ENCODE measurements at places on chromosomes 7 and 10.

DNA sequence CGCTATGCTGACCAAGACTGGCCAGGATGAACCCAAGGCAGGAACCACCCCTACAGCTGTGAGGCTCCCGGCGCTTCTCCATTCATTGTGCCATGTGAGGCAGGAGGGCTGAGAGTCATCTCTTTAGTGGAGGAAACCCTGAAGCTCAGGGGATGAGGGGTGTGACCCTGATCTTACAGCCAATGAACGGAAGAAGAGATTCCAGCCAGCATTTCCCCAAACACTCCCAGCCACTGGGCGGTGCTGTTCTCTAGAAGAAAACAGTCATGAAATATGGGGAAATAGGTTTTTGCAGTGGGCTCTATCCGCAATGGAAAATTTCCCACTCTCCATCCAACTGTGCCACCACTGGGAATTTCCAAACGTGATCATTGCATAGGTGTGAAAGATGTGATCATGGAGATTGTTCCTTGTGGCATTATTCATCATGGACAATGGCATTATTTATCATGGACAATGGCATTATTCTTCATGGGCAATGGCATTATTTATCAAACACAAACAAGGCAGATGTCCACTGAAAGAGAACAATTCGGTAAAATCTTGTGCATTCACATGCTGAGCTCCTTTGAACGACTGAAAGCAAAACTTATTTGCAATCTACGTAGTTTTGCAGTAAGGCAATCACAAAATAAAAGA, 14.0 kb upstream of the SLC18A2 start:
- DNase-seq, result no peak

DNA sequence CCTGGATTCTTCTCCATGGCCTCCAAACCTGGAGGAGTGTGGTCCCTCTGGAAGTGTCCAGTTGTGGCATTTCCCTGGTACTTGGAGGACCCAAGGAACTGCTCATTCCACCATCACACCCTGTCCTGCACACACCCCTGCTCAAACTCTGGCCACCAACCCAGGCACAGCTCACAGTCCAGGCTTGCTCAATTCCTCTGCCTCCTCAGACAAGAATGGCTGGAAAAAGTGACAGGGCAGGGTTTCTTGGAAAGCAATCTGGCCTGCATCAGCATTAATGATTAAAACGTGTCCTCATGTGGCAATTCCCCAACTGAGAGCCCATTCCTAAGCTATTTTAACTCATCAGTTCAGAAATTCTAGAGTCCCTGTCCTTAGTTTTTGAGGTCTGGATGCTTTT, 17.2 kb upstream of the TPST1 start:
- DNase-seq, result no peak

GRCh38 chr10:88725798-88726197, 19.7 kb downstream of the LIPK start:
- DNase-seq, result no peak

DNA sequence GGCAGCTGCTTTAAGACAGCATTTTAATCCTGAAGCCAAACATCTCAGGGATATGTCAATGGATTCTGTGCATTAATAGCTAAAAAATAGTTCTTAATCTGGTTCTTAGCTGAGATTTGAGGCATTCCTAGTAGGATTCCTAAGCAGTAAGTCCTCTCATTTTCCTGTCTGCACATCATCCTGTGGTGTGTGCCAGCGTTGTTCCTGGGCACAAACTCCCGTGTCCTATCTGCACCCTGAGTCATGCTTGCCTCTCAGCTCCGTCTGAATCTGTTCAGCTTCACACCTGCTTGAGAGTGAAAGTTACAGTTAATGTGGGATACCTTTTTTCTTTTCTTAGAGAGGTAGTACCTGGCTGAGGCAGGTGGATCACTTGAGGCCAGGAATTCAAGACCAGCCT, 19.5 kb downstream of the BAG3 start:
- no peak for DNase-seq

DNA sequence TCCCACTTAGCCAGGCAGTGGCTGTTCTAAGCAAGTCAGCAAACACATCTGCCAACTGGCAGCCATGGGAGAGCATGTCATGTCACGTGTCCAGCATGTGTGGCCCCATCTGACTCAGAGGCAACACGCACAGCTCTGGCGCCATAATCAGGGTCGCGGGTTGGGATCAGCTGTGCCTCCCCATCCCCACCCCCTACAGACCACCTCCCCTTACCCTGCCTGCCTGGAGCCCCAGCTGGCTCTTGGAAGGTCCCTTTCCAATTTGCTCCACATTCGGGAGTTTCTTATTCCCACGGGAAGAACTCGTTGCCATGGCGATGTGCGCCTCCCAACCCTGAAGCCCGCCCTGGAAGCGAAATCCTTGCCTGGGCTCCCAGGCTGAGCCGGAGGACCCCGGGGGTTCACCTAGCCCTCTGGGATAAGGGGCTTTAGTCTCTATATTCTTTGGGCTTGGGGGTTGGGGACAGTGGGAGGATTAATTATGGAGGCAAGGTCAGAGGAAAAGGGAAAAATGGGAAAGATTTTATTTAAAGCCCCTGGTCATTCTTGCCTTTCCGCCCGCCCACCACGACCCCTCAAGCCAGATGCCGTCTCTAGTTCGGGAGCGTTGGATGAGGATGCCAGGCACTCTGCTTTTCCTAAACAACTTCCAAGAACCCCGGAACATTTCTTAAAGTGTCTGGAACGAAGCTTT, 283.7 kb downstream of the ZEB1 start:
- no peak for DNase-seq

- no peak for DNase-seq
Observed at GRCh38 chr10:123838596-123839310, 52.9 kb downstream of the CPXM2 start.

Data from GOT3 (cell line).